Fibroblast of skin of abdomen (primary cell): ENCODE measurements at places on chromosomes 1 and 21.

DNA sequence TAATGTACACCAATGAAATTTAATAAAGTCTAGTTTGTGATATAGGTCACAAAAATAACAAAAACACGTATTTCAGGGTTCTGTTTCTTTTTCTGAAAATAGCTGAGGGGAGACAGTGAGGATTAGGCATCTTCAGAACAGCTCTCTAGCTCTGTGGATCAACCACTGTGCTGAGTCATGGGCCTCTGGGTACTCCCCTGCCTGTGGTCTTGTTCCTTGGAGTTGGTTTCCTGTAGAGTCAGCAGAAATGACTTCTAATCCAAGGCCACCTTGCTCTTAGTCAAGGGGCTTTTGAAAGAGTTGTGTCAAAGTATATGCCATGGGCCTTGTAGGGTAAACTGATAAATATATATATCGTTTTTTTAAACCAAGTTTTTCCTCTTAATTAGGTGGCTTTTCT is 141.8 kb upstream of the ZRANB2 start:
- DNase-seq = peak; percentile 8

- DNase-seq = no peak
Observed at GRCh38 chr1:232009741-232010140, 383.2 kb downstream of the DISC1 start.

DNA sequence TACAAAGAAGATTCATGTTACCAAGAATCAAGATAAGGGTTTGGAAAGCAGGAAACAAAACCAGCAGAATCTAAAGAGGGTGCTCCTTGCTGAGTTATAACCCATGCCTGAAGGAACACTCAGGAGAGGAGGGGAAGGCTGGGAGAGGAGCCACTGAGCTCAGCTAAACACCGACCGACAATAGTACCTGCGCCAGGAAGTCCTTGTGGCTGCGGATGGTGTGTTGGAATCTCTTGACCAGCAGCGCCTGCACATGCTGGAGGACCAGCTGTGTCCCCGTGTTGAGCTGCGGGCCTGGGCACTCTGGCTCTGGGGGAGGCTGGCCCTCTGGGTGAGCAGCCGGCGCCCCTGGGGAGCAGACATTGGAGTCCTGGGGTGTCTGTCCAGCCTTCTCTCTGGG is 89.4 kb downstream of the ABCA4 start:
- no peak for DNase-seq

DNA sequence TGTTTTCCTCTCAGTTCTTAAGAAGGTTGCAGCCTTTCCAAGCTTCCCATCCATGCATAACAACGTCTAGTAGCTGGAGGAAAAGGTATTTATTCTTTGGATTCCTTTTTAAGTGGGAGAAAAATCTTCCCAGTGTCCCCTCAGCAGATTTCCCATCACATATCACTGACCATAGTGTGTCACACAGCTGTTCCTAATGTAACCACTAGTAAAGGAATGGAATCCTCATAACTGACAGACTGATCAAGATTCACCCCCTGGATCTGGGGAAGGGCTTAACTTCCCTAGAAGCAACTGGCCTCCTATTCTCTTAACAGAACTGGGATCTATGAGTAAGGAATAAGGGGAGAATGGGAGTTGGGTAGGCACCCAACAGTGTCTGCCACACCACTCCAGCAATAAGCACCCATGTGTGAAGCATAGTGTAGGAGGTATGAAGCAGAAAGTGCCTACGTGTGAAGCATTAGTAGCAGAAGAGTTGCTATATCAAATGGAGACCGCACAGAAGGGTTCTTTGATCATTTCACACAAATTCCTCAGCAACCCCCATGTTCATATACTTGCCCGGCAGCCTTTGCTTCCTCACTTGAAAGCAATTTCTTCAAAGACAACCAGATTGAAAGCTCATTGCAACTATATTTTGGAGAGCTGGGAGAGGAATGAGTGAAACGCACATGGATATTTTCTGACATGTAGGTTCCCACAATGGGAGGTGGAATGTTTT is 28.2 kb upstream of the DNAH14 start:
- no peak for DNase-seq

DNA sequence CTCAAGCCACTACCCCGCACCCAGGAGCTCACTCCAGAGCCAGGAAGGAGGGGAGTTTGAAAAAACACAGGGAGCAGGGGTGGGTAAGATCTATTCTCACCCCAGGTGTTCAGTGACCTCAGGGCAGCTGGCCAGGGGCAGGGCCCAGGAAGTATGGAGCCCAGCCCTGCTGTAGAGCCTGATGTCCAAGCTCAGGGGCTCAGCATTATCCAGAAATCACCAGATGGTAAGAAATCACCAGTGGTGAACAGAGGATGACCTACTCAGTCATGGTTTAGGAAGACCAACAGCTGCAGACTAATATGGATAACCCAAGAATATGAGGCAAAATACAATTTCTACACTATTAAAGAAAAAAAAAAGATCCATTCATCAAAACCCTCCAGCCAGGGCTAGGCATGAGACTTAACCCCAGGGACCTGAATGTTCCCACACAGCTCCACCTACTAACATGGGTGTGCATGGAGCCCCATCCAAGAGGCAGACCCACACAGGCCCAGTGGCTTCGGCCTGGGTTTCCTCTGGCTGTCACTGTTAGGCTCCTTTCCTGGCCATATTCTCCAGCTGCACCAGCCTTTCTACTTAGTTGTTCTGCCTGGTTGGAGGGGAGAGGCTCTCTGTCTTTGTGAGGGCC is 67.6 kb downstream of the KCNN3 start:
- no peak for DNase-seq
